ENCODE measurements at places on chromosomes 3 and 15. TPM values are rescaled to one million over a fixed set of nuclear protein-coding genes. Genes with fewer than 3 reads are reported as not detected.

RBP2 gene
- not detected for total RNA-seq

SH2D7 gene
- total RNA-seq: not detected

IFT57 gene
- total RNA-seq: 18.7 TPM

UBA7 gene
- 19.7 TPM for total RNA-seq

GOLGA6D gene
- total RNA-seq: not detected

CACNA1D gene
- 0.78 TPM for total RNA-seq

FAM3D gene
- not detected for total RNA-seq

MEX3B gene
- 3.5 TPM for total RNA-seq

ATP13A3 gene
- 60.4 TPM for total RNA-seq

CCR8 gene
- total RNA-seq: not detected

ST6GAL1 gene
- 67.4 TPM for total RNA-seq

ARPP21 gene
- not detected for total RNA-seq

GOLGA8O gene
- total RNA-seq: 1.5 TPM

ACVR2B gene
- total RNA-seq: 4.4 TPM

GOLGA8Q gene
- 1.4 TPM for total RNA-seq

FAM227B gene
- total RNA-seq: 19.4 TPM

DPPA2 gene
- total RNA-seq: not detected

LDHAL6B gene
- not detected for total RNA-seq

RETNLB gene
- not detected for total RNA-seq

CCR1 gene
- 2.7 TPM for total RNA-seq

GPR160 gene
- total RNA-seq: 0.54 TPM

ADAMTS7 gene
- 31.0 TPM for total RNA-seq

CFAP92 gene
- not detected for total RNA-seq

SUCNR1 gene
- 0.08 TPM for total RNA-seq

ITIH4 gene
- 1.3 TPM for total RNA-seq

AGBL1 gene
- total RNA-seq: not detected

CADPS gene
- total RNA-seq: 11.3 TPM

CPN2 gene
- 2.4 TPM for total RNA-seq

RABL3 gene
- total RNA-seq: 17.9 TPM

P3H2 gene
- 1.3 TPM for total RNA-seq

TJP1 gene
- 104 TPM for total RNA-seq

REC114 gene
- total RNA-seq: 1.00 TPM

CASR gene
- not detected for total RNA-seq

ERICH6 gene
- not detected for total RNA-seq

SPCS1 gene
- 78.7 TPM for total RNA-seq

RFTN1 gene
- 25.8 TPM for total RNA-seq

INSYN1 gene
- 155 TPM for total RNA-seq

CLDN18 gene
- total RNA-seq: not detected

SEMA6D gene
- 16.5 TPM for total RNA-seq

SKOR1 gene
- total RNA-seq: 0.11 TPM

ZBTB38 gene
- total RNA-seq: 89.6 TPM

GOLGA8R gene
- total RNA-seq: 4.3 TPM

PHLDB2 gene
- 122 TPM for total RNA-seq

MYH15 gene
- 0.13 TPM for total RNA-seq

GTF2A2 gene
- 126 TPM for total RNA-seq

ZMYND10 gene
- not detected for total RNA-seq

ARPIN gene
- 10.6 TPM for total RNA-seq

GOLGA6L2 gene
- total RNA-seq: not detected

PARP3 gene
- total RNA-seq: 18.1 TPM

P2RY13 gene
- total RNA-seq: 1.0 TPM

Measured in Right ventricle myocardium superior (tissue), 1 donor.